A172 (cell line): ENCODE measurements at places on chromosomes 4 and X.
A peak's percentile ranks its signal among the peaks of the same experiment; 100 is the strongest.

GRCh38 chr4:53497487-53498244 is 93.6 kb downstream of the LNX1 start:
- DNase-seq = no peak

GRCh38 chr4:32858971-32859370 is 2138.8 kb downstream of the PCDH7 start:
- DNase-seq = peak; percentile 80

GRCh38 chr4:68410643-68411042 is 36.6 kb upstream of the TMPRSS11E start:
- no peak for DNase-seq

DNA sequence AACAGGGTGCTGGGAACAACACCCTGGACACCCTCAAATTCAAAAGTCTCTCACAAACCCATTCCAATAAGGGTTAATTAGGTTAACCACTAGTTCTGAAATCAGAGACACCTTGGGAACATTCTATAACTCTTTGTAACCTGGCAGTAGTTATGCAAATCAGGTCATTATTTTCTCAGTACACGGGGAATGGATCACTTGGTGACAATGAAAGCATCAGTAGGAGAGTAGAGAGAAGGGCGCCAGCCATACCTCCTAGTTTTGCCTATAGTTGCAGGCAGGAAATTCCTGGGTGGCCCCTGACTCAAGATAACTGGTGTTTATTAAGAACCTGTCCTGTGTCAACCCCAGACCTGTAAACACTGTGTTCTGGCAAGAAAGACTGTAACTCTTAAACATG is 2.5 kb downstream of the CCDC110 start:
- DNase-seq = no peak

DNA sequence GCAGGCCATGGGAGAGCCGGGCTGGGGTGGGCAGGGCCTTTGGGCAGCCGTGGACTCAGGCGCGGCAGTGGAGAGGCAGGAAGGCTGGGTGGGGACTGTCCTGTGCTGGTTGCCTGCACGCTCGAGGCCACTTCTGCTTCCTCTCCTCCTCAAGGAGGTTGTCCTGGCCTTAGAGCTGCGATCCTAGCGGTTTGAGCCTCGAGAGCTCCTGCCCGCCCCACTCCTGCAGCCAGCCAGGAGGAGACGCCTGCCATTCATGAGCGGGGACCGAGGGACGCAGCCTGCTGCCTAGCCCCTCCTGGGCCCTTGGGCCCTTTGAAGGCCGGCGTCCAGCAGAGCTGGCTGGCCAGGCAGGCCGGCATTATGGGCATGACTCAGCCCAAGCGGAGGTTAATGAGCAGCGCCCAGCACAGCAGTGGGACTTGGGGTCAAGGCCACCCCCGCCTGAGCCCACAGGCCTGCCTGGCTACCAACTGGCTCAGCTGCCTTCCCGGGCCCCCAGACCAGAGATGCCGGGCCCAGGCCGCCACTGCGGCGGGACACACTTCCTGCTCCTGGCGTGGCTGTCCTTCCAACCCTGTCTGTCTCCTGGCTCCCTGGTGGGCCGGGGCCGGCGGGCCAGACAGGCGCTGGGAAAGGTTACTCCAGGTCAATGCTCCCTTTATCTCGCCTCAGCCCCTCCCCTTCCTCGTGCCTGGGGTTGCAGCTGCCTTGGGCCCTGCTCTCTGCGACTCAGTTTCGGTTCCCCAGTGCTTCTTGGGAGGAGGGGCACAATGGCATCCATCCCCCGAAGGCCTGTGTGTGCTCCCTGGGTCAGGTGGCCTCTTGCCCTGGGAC is 1.8 kb downstream of the ABCD1 start:
- peak; percentile 82 for DNase-seq

DNA sequence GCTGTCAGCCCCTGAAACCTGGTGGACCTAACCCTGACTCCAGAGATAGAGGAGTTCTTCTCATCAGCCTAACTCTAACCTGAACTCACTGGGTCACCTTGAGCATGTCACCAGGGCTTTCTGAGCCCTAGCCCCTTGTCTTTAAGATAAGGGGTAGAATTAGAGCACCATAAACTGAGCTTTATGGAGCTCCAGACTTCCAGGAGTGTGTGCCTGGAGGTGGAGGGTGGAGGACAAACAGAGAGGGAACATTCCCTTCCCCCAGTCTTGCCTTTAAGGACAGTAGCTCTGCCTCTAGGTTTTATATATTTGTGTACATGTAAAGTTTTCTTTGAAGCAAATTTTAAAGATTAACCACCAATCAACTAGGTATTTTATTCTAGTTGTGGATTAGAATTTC is 83.9 kb upstream of the PACRGL start:
- no peak for DNase-seq
